ENCODE measurements at places on chromosomes 1 and 21.

DNA sequence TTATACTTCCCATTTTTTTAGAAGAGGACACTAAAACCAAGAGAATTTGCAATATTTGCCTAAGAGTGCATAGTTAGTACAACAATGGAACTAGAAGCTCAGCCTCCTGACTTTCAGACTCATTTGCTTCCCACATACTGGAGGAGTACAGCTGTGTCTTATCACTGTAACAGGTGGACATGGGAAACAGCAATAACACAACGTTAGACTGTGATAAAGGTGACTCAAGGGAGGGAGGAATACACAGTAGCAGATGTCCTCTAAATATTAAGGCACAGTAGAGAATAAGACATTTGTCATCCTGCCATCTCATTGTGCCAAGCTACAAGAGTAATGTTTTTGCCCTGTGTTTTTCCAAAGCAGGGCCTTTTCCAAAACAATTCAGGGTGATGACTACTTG is 55.4 kb upstream of the JAK1 start:
- no peak overlapping the region for H3K27ac ChIP-seq
- no peaks in the 10 kb centered on the region for H3K36me3 ChIP-seq
- DNase-seq: no peak
- H3K4me3 ChIP-seq: no peak overlapping the region
- peaks cover 15% of the 10 kb centered on the region for H3K4me1 ChIP-seq
- no peaks in the 10 kb centered on the region for H3K27me3 ChIP-seq

DNA sequence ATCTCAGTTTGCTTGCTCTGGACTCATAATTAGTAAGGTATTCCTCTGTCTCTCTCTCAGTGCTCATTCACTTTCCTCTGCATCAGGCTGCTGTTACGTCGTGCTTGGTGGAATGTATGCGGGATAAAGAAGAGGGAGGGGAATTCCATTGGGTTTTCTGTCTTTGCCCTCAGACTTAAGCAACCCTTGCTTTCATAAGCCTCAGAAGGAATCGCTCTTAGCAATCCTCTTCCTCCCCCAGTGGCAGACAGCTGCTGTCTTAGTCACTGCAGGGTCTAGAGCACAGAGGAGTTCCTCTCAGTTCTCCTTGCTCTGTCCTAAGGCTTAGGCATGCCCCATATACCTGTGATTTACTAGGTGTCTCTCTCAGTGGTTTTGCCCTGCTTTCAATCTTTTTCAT is 19.1 kb upstream of the NTMT2 start:
- no peaks in the 10 kb centered on the region for H3K4me1 ChIP-seq
- H3K27ac ChIP-seq: no peak overlapping the region
- H3K27me3 ChIP-seq: no peaks in the 10 kb centered on the region
- DNase-seq: no peak
- no peaks in the 10 kb centered on the region for H3K36me3 ChIP-seq

DNA sequence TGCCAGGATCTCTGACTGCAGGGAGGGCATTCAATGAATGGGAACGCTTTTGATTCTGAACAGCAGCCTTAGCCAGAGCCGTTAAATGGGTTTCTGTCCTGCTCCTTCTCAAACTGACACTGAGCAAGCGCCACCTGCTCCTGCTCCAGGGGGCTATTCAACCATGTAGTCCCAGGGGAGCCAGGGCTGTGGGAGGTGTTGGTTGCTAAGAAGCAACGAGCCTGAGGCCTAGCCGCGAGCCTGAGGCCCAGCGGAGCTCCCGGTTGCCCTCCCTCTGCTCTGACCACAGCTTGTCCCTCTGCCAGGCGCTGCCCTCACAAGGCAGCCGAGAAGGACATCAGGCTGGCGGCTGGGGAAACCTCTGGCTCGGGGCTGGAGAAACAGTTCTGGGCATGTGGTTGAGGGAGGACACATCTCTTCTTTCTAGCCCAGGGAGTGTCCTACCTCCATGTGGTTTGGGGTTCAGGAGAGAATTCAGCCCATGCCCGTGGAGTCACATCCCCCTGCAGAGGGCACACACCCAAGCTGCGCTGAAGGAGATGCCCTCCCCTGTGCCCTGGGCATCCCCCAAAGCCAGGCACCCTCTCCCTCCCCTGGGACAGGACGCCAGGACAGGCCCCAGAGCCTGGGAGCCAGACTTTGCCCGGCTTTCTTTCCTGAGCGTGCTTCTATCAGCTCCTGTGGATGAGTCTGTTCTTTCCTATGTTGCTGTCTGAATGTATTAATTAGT is 18.0 kb downstream of the PCP4 start:
- H3K27me3 ChIP-seq: no peaks in the 10 kb centered on the region
- H3K4me1 ChIP-seq: no peaks in the 10 kb centered on the region
- no peaks in the 10 kb centered on the region for H3K36me3 ChIP-seq
- no peak overlapping the region for H3K27ac ChIP-seq
- no peak for DNase-seq

DNA sequence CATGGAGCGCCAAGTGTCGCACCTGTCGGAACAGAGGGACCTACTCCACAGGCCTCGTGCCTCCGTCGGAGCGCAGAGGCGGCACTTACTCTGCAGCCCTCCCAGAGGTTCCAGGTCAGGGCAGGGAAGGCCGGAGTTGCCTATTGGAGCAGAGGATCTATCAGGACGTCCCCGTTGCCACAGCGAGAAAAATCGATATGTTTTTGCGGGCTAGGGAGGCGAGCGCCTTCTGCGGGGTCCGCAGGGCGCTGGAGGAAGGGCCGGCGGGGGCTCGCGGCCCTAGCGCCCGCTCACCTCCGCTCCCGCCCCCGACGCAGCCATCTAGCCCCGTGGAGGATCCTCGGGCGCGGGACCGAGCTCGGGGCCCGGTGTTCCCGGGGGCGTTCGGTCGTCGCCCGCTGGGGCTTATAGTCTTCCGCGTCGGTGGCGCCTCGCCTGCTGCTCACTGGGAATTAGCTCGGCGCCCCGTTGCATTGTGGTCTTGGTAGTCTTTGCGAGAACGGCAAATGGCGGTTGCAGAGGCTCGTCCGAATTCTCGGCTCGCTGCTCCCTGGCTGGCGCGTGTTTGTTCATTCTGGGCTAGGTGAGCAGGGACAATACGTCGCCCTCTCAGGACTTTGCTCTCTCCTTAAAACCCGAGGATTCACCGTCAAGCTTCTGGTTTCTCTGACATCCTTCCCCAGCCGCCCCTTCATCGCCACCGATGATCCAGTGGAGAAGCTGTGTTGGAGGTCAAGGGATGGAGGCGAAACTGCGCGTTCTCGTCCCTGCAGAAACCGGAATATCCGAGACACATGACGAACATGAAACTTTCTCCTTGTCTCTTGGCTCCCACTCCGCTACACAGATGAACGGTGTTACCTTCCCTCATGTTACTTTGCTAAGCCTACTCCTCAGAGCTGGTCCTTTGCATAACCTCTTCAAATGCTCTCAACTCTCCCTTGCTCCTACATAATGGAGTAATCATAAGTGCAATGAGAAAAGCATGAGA is at the start of gene JTB:
TSS of gene JTB (minus strand) at position 425 of the 991 bp plus-strand sequence. CDS start at position 3, 422 bp downstream.
- peaks cover 19% of the 10 kb centered on the region for H3K4me1 ChIP-seq
- peak within 1 kb of the TSS; percentile 93 for H3K4me3 ChIP-seq
- H3K36me3 ChIP-seq: peaks cover 52% of the 10 kb centered on the region
- peak within 1 kb of the TSS; percentile 92 for H3K27ac ChIP-seq
- no peak for DNase-seq
- H3K27me3 ChIP-seq: no peaks in the 10 kb centered on the region

DNA sequence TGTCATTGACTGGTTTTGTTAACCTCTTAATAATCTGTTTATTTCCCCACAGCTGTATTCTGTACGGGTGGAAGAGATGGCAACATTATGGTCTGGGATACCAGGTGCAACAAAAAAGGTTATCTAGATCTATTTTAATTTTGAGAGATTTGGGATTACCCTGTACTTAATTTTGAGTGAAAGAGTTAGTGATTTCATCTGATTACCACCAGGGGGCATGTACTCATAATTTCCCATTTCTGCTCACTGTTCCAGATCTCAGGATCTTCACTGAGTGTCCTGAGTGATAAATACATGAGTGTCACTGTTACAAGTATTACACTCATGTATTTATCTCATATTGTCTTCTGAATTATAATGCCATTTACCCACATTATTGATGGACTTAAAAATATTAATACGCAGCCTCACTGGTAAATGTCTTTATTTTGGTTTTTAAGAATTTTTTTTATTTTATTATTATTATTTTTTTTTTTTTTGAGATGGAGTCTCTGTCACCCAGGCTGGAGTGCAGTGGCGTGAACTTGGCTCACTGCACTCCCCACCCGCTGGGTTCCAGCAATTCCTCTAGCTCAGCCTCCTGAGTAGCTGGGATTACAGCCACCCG is 27.4 kb downstream of the DTL start:
- no peak overlapping the region for H3K27ac ChIP-seq
- H3K4me1 ChIP-seq: no peaks in the 10 kb centered on the region
- no peak for DNase-seq
- H3K36me3 ChIP-seq: no peaks in the 10 kb centered on the region
- no peaks in the 10 kb centered on the region for H3K27me3 ChIP-seq

GRCh38 chr1:218380125-218380977 is 35.2 kb downstream of the TGFB2 start:
- DNase-seq: no peak
- H3K4me1 ChIP-seq: peaks cover 39% of the 10 kb centered on the region
- no peak overlapping the region for H3K4me3 ChIP-seq
- H3K27me3 ChIP-seq: no peaks in the 10 kb centered on the region

GRCh38 chr1:172417557-172417956 is 2.9 kb upstream of the C1orf105 start:
- DNase-seq: no peak
- no peak overlapping the region for H3K27ac ChIP-seq
- no peaks in the 10 kb centered on the region for H3K36me3 ChIP-seq
- no peaks in the 10 kb centered on the region for H3K27me3 ChIP-seq
- H3K4me1 ChIP-seq: no peaks in the 10 kb centered on the region

GRCh38 chr1:175470078-175470477 is 273.3 kb downstream of the TNR start:
- H3K4me3 ChIP-seq: no peak overlapping the region
- no peaks in the 10 kb centered on the region for H3K36me3 ChIP-seq
- H3K4me1 ChIP-seq: peaks cover 12% of the 10 kb centered on the region
- H3K27ac ChIP-seq: no peak overlapping the region
- DNase-seq: no peak
